Globus pallidus (tissue), 1 donor: ENCODE measurements at places on chromosomes 11 and 22.
A peak's percentile ranks its signal among the peaks of the same experiment; 100 is the strongest.

DNA sequence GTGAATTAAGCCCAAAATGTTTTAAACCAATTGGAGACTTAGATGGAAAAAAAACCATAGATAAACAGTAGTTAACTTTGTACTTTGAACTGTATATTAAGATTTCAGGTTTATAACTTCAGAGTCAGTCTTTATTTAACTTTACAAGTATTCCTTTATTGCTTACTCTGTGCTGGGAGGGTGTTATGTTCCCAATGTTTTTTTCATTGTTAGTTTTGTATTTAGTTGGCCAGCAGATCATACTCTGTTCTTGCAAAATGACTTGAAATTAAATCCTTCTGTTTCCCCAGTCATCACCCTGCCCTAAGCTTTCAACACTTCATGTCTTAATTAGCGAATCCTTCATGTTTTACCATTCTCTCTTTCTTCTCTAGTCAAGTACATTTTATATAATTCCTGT is 25.3 kb downstream of the SIK2 start:
- no peak for DNase-seq

- DNase-seq: peak; percentile 74
Measured at GRCh38 chr11:76889411-76889975, 28.8 kb downstream of the ACER3 start.

- DNase-seq: no peak
Measured at GRCh38 chr11:14420223-14420622, 61.2 kb upstream of the RRAS2 start.

DNA sequence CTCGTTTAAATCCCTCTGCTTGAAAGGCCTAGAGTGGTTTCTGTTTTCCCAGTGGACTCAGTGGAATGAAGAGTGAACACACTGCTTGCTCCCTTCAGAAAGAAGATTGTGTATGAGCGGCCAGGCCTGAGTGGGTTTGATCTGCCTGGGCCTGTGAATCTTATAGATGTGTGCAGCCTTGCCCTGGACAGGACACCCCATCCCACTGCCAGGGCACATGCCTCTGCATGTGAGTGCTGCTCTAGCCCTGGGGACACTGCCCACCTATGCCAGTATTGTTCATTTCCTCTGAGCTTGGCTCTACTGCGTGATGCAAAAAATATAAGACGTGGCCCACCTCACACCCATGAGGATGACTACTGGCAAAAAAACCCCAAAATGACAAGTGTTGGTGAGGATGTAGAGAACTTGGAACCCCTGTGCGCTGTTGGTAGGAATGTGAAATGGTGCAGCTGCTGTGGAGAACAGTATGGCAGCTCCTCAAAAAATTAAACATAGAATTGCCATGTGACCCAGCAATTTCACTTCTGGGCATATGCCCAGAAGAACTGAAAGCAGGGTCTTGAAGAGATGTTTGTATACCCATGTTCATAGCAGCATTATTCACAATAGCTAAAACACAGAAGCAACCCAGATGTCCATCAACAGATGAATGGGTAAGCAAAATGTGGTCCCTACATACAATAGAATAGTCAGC is 27.3 kb upstream of the NECTIN1 start:
- no peak for DNase-seq

DNA sequence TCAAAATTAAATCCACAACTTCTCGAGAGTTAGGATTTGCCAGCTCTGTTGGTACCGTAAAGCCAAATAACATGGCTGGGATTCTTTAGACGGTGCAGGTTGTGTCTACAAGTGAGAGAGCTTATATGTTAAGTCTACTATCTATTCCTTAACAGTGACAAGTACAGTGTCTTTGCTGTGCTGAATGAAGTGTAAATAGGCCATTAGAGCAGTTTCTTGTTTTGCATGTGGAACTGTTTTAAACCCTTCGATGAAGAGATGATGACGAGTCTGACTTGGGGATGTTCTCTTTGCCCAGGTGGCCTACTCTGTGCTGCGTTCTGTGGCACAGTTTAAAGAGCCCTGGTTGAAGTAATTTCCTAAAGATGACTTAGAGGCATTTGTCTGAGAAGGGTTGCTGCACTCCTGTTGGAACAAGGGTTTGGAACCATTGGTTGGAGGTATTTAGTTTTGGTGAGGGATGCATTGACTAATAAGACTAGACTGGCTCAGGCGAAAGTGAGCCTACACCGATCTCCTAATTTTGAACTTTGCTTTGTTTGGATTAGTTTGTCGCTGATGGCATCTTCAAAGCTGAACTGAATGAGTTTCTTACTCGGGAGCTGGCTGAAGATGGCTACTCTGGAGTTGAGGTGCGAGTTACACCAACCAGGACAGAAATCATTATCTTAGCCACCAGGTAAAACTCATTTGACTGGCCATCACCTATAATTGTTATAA is 988 bp downstream of the RPS3 start:
- DNase-seq: peak; percentile 19

GRCh38 chr11:17596711-17597110 is 49.7 kb downstream of the OTOG start:
- no peak for DNase-seq

DNA sequence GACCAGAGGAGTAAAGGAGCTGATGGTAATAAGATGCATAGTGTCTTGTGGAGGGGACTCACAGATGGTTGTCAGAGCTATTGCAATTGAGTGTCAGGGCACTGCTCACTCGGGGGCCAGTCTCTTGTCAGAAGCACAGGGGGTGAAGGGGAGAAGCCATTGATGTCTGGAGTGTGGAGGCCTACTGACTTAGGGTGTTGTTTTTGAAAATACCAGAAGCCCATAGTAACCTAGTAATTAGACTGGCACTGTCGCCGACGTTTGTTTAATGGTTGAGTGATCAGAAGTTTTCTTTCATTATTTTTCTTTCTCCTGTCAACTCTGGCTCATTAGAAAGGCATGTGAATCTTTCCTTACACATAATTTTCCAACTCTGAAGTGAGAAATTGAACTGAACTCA is 151.6 kb upstream of the TENM4 start:
- DNase-seq: no peak

- no peak for DNase-seq
Measured at GRCh38 chr22:20037419-20037818, 16.5 kb downstream of the TANGO2 start.

- no peak for DNase-seq
Measured at GRCh38 chr22:28002863-28003565, 84.0 kb upstream of the PITPNB start.

DNA sequence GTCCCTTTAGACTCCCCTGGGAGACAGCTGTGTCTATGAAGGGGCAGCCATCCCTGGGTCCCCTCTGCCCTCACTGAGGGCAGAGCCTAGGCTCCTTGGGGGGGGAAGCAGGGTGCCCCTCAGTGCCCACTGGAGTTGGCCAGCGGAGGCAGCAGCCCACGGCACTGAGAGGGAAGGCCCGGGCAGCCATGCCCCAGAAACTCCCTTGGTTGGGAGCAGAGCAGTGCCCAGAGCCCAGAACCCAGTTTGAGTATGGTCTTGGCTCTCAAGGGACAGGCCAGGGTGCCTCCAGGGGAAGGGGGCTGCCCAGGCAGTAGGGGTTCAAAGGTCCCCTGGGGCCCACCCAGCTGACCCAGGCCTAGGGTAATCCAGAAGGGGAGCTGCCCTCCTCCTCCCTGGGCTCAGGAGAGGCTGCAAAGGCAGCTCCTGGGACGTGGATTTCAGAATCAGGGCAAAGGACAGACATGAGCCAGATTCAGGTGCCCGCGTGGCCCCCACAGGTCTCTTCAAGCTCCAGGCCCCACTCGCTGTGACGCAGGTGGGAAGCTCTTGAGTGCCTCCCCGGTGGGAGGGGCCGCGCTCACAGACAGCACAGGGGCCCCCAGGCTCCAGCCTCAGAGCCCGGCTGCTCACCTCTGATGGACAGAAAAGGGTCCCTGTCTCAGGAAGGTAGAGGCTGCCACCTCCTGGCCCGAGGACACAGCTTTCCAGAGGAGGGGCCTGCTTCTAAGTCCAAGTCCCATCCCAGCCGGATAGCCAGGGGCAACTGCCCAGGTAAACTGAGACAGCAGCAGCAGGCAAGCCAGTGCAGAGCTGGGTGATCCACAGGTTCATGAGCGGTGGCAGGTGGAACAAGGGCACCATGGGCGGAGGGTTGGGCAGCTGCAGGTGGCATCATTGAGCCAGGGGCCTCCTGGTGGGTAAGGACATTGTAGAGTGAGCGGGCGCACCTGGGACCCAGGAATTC is 2.6 kb downstream of the C11orf21 start:
- no peak for DNase-seq

DNA sequence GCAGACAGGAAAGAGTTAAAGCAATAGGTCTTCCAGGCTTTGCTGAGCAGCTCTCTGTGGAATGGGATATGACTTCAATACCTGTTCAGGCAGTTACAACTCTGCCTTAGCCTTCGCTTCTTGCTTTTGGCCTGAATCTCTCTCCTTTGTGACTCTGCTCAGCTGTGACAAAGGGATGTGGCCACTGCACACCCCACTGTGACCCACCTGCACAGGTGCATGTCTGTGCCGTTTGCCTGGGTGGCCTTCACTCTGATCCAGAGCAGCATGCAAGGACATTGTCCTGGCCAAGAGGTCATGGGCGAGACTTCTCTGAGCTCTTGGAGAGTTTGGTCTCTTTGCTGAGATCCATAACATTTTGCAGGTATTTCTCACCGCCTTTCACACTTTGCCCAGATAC is 891.3 kb downstream of the BRD1 start:
- DNase-seq: no peak

GRCh38 chr11:114377612-114378267 is 22.6 kb downstream of the C11orf71 start:
- DNase-seq: no peak
